ENCODE measurements at places on chromosomes 7 and 10.

- DNase-seq: no peak
Measured at GRCh38 chr7:142813226-142813625, 41.6 kb upstream of the EPHB6 start.

GRCh38 chr7:98808751-98809460 lies 60.9 kb downstream of the TMEM130 start:
- no peak for DNase-seq

GRCh38 chr10:122550427-122550826 lies 10.1 kb upstream of the DMBT1 start:
- no peak for DNase-seq

DNA sequence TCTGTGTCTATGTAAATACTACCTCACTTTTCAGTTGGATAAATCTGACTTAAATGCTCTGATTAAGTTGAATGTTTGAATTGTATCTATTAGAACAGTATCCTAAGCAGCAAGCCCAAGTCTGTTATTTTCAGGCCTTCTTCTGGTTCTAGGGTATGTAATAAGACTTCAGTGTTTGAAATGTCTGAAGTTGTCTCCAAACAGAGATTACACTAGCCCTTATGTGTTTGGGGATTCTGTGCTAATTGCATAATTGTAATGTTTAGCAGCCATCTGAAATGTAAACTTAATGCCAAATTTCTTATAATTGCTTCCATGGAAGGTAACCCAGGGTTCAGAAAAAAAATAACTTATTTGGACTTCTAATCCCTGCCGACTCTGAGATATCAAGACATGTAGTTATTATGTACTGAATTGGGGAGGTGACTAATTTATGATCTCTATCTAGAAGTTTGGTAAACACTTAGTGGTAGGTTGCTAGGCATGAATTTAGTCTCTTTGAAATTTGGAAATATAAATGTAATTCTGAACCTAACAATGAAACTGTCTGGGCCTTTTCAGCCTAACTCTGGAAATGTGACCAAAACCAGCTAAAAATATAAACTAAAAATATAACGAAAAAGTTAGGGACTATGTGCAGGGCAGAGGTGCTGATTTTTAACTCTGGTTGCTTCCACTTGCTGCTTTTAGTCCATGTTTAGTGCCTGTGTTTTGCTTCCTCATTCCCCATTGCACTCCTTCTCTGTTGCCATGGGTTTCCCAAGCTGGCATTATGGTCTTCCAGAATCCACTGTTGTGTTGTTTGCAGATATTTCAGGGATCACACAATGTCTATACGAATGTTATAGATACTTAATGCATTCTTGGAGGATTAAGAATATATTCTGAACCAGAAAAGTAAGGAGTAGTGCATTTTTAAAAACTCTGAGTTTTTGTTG lies 54.8 kb downstream of the MCU start:
- no peak for DNase-seq

DNA sequence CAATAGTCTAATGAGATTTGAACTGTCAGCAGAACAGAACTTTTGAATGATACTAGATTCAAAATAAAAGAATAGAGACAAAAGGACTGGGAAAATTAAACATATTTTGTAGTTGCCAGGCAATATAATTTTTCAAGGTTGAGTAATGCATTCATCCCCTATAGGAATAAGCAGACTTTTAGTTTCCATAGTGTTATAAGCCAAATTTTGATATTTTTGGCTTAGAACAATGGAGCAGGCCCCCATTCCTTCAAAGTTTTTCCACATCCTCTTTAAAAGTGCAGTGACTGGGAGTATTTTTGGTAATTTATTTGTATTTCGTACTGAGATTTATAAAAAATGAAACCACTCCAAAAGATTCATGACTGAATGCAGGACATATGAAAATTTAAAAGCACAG lies 24.0 kb downstream of the MEOX2 start:
- no peak for DNase-seq

DNA sequence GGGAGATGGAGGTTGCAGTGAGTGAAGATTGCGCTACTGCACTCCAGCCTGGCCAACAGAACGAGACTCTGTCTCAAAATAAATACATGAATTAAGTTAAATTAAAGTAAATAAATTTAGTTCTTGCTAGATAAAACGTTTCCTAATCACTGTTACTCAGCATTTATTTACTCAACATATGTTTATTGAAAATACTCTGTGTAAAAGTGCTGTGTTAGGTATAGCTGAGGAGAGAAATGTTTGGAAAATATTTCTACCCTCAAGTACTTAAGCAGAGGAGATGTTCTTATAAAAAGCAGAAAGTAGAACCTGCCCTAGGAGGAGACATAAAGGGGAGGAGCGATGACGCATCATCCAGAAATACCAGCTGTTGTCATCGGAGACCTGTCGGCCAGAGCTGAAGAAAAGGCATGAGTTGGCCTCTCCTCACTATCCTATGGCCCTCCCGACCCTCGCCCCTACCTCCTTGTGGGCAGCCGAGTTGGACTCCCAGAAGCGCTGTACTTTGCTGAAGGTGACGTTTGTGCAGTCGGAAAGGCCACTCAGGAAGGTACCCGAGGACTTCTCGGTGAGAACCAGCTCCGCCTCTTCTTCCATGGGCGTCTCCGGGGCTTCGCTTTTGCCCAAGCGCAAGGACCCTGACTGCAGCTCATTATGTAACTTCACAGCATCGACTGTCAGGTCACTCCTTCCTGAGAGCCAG lies 1.1 kb downstream of the RRP12 start:
- DNase-seq: no peak

DNA sequence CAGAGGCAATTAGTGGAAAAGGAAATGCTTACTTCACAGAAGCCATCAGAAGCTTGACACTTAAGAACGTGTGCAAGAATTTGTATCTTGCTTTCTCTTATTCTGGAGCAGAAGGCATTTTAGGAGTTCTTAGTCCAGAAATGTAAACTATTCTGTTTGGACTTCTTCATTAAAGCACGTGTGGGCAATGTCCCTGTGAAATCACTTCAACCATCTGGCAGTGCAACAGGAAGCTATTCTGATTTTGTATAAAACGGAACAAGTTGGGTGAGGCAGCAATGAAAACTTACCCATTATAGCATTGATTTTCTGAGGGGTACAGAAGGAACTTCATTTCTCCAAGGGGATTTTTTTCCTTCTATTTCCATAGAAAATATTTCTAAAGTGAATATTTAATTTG lies 21.3 kb upstream of the ARHGAP21 start:
- no peak for DNase-seq

GRCh38 chr10:113442336-113442735 lies 110.5 kb upstream of the HABP2 start:
- DNase-seq: no peak

GRCh38 chr7:77651575-77652162 lies 44.6 kb upstream of the RSBN1L start:
- DNase-seq: peak; percentile 16

DNA sequence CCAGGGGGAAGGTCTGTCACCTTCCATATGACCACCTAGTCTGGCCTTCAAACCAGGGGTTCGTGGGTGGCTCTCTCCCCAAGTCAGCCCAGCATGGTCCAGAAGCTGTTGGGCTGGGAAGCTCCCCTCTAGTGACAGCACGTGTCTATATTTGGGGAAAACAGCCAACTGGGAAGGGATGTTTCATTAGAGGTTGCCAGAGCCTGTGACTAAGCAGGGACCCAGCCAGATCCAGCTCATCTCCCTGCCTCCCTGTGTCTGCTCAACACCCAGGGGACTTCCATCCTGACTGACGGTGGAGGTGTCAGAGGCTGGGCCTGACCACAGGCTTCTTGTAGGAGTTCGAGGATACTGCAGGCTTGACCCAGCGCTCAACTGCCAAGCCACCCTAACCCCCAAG lies 10.5 kb downstream of the STYXL1 start:
- no peak for DNase-seq

GRCh38 chr10:88190123-88190522 lies 326.7 kb downstream of the PTEN start:
- DNase-seq: no peak

DNA sequence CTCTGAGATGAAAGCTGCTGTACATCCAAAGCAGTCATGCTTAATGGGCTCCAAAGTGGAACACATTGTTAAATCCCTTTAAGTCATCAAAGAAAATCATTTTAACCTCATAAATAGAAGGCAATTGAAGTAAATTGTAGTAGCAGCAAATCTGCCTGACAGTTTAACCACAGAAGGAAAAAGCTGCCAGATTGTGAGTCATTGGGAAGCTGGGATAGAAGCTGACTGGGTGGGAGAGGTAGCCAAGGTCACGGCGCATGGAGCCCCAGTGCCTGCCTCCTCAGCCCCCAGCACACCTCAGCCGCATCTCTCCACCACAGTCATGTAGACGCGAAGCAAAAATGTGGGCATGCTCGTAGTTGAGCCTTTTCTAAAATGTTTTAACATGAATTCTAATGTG lies 44.0 kb downstream of the TARP start:
- DNase-seq: no peak

GRCh38 chr7:129854401-129854800 lies 98.4 kb downstream of the UBE2H start:
- no peak for DNase-seq
